ENCODE measurements at places on chromosomes 5 and 9.

DNA sequence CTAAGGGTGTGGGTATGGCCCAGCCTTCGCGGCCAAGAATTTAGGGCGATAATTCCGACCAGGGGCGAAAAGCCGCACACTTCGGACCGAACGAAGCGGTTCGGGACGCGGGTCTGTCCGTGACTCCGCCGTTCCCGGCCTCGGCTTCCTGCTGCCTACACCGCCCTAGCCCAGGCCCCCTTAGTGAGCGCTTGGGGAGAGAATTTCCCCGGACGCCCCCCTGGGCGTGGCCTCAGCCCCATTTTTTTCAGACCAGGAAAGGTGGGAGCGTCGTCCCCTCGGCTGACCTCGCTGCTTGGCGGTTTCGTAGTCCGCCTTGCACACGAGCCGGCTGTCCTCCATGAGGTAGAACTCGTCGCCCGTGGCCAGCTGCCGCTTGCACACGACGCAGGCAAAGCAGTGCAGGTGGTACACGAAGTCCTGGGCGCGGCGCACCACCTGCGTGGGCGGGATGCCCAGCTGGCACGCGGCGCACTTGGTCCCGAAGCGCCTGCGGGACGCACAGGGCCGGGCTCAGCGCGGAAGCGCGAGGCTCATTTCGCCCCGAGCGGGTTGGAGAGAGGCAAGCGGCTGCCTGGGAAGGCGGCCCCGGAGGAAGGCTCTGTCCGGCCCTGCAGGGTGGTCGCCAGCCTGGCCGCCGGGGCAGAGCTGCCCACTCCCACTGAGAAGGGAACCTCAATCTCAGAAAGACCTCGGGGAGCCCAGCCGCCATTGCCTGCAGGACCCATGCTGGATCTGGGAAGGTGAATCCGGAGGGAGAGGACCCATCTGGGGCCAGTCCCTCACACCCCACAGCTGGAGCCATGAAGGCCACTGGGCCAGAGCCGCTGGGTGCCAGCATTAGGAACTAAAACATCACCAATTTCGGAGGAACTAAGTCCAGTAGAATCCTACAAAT lies 5.3 kb downstream of the LHX3 start:
- no peak for DNase-seq

DNA sequence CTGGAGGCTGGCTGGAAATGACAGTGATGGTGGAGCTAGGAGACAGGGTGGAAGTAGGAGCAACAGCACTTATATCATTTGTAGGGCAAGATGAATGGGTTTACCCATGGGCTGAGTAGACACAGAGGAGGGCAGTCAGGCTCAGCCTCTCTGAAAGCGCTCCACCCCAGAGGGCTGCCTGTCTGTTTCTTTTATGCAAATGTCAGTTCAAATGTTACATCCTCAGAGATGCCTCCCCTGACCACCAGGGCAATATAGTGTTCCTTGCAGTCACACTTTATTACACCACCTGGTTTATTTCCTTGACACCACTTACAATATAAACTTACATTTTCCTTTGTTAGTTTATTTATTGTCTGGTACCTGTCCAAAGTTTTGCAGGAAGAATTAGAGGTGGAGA lies 159.5 kb upstream of the IL12B start:
- no peak for DNase-seq

GRCh38 chr5:176716320-176716719 lies 69.0 kb downstream of the TSPAN17 start:
- DNase-seq: peak; percentile 86

DNA sequence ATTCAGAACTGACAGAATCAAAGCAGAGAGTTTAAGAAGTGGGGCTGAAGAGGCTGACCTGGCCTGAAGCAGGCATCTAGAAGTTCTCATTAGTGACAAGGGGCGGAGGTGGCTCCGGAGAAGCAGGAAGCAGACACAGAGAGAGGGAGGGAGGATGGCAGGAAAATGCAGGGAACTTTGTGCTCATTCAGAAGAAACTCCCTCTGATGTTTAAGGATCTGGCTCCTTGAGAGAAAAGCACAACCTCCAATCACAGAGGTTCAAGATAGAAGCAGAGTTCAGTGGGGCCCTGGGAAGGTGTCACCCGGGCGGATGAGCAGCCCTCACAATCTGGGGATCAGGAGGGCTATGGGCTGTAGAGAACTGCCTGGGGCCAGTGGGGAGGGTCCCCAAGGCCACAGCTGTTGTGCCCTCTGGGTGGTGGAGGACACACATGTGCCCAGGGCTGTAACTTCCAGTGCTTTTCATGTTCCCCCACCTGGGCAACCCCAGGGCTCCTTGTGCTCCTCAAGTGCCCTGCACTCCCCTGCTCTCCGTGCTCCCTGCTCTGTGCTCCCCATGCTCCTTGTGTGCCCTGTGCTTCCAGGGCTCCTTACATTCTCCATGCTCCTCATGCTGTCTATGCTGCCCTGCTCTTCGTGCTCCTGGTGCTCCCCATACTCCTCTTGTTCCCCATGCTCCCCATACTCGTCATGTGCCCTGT lies 51.4 kb downstream of the TRIP13 start:
- DNase-seq: no peak

GRCh38 chr5:77167695-77168121 lies 42.8 kb upstream of the PDE8B start:
- DNase-seq: peak; percentile 70

GRCh38 chr5:150245111-150245789 lies 44.3 kb downstream of the CAMK2A start:
- no peak for DNase-seq

DNA sequence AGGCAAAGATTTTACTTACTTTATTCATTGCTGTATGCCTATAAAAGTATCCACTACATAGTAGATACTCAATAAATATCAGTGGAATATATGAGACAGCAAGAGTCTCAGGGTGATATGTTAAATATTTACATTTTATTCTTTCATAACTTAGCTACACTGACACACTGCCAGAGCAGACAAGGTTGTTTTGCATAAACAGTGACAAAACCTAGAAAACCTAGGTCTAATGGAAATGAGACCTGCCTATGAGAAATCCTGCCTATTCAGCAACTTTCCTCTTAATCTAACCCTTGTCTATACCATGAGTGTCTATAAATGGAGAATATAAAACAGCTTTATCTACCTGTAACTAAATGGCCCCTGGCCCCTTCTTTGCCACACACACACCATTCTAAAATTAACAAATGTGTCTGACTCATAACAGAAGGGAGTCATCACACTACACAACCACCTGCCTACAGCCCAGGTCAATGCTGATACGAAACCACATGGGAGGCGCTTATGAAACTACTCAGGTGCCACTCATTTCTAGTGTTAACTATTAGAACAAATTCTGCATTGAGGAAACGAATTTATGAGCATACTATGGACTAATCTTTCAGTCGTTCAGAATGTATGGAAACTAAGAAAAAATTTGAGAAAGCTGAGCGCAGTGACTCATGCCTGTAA lies 60.3 kb downstream of the UBAP2 start:
- no peak for DNase-seq

DNA sequence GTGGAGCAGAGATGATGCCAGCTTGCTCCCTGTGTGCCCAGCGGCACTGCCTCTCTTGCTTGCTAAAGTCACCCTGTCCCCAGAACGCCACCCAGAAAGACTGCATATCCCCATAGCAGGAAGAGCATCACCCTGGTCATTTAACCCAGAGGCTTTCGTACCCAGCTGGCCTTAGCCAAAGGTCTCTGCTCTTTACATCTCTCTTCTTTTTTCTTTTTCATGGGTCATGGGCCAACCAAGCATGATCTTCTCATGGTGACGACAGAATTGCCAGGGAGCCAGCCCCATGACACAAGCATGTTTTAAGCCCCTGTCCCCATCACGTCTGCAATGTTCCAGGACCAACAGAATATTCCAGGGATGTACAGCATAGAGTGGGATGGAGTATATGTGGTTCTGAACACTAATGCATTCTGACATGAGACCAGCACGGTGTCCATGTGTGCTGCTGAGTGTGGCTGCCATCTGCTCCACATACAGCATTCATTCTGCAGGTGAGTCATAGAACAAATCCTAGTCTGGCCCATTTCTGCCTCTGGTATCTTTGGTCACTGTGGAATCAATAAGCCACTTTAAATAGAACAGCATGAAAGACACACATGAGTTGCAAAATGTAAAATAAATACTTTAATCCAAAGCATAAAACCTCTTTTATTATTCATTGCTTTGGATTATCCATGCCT lies 203.0 kb downstream of the MED10 start:
- DNase-seq: no peak

DNA sequence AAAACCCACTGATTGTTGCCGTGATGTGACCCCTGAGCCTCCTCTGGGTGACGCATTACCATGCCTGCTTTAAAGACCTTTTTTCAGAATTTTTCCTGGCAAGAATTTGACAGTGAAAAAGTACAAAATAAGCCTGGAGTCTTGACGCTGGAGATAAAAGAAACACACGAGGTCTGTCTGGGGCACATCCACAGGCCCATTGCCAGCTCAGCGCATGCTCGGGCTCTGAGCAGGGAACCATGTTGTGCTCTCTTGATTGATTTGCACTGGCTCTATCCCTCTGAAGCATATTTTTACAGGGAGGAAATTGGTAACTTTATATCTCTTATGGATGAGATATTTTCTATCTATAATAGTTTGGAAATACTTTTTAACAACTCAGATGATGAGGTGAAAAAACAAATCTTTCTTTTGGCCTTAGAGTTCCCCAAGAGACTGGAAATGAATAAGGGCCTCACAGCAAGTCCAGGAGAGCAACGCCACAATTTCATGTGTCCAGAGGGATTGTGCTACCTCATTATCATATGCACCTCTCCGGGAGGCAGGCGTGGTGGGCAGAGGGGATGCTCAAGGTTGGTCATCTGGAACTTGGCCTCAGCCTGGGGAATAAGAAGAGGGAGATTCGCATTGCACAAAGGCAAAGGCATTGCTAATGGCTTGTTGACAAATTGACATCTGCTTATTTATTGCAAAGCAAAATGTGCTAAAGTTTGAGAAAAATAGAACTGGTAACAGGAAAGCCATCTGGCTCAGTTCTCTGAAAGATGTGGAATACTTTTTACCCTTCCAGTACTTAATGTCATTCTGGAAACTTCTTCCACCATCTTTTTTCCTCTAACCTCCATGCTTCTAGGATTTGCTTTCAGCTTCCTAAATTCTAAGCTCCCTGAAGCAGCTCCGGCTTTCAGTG lies 183.8 kb downstream of the PJA2 start:
- no peak for DNase-seq

DNA sequence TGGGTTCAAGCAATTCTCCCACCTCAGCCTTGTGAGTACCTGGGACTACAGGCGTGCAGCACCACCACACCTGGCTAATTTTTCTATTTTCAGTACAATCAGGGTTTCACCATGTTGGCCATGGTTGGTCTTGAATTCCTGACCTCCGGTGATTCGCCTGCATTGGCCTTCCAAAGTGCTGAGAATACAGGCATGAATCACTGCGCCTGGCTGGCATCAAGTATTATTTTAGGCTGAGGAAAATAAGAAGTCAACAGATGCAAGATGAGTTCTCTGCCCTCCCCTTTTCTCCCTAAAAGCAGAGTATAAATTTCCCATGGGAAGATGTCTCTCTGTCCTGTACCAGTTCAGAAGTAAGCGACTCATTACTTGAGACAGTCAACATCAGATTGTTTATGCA lies 71.5 kb downstream of the ELAVL2 start:
- DNase-seq: no peak

GRCh38 chr5:146208916-146209522 lies 5.6 kb downstream of the RBM27 start:
- no peak for DNase-seq

DNA sequence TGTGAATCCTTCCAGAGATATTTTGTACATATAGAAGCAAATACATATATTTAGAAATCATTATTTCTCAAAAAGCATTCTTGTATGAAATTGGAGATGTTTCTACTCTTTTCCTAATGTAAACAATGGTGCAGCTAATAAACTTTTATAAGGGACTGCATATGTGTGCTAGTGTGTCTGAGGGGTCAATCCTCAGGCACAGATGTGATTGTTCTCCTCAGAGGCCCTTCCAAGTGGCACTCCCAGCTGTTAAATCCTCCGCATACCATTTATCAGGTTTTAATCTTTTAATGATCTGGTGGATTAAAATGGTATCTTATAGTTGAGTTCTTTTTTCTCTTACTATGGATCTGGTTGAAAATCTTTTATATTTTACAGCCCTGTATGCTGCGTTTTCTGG lies 5.6 kb upstream of the OMD start:
- no peak for DNase-seq

- no peak for DNase-seq
Observed at GRCh38 chr9:88287972-88288371, 100.3 kb upstream of the SPIN1 start.

DNA sequence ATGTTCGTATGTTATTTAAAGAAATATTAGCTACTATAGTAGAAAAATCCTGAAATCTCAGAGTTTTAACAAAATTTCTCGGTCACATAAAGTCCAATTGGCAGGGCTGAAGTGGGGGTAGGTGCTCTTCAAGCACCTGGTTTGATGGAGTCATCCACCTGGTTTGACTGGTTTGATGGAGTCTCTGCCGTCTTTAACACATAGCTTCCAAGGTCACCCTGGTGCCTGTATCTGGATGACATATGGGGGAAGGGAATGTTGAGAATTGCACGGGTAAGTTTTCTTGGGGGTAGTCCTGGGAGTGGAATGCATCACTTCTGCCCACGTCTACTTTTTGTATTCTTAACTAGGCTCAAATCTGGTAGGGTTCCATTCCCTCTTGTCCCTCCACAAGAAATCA lies 351.2 kb downstream of the SH3GL2 start:
- DNase-seq: no peak

DNA sequence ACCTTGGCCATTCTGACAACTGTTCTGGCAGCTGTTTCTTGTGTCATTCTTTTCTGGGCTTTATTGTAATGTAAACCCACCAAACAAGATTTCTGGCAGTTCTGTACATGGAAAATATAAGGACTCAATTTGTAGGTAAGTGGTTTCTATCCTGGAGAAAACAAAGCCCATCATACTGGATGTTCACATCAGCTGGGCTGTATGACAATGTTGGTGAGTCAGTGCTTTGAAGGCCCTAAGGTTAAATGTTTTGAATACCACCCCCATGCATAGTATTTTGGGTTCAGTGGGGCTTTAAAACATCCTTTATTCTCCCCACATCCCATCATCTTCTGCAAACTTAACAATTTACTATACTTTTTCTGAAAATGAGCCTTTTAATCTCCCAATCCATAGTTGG lies 52.5 kb downstream of the SH3GL2 start:
- DNase-seq: no peak

DNA sequence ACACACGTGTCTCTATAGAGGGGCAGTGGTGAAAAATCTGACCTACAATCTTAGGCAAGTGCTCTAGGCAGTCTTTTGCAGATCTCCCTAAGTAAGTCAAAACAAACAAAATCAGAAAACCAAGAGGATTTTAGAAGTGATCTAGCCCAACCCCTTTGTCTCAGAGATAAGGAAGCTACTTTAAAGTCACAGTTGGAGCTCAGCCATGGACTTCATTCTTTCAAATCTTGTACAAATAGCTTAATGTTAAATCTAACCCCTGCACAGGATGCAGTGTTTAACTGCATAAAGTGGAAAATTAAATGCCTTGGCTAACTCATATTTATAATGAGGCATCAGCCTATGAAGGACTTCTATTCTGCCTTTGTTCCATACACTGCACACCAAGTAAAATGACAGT lies 135.1 kb upstream of the RFX3 start:
- no peak for DNase-seq

- DNase-seq: peak; percentile 4
Observed at GRCh38 chr9:119216651-119217331, 152.4 kb downstream of the BRINP1 start.

- no peak for DNase-seq
Observed at GRCh38 chr9:11946531-11946930, 746.7 kb upstream of the TYRP1 start.

GRCh38 chr9:7976167-7976755 lies 176.7 kb upstream of the DMAC1 start:
- peak; percentile 18 for DNase-seq

Data from urothelium cell line (cell line).